ENCODE measurements at places on chromosomes 16 and 17. TPM values are rescaled to one million over a fixed set of nuclear protein-coding genes. Genes with fewer than 3 reads are reported as not detected.
A peak's percentile ranks its signal among the peaks of the same experiment; 100 is the strongest.

GRCh38 chr17:72064606-72065193 lies 56.1 kb upstream of the SOX9 start:
- no peak for DNase-seq

DNA sequence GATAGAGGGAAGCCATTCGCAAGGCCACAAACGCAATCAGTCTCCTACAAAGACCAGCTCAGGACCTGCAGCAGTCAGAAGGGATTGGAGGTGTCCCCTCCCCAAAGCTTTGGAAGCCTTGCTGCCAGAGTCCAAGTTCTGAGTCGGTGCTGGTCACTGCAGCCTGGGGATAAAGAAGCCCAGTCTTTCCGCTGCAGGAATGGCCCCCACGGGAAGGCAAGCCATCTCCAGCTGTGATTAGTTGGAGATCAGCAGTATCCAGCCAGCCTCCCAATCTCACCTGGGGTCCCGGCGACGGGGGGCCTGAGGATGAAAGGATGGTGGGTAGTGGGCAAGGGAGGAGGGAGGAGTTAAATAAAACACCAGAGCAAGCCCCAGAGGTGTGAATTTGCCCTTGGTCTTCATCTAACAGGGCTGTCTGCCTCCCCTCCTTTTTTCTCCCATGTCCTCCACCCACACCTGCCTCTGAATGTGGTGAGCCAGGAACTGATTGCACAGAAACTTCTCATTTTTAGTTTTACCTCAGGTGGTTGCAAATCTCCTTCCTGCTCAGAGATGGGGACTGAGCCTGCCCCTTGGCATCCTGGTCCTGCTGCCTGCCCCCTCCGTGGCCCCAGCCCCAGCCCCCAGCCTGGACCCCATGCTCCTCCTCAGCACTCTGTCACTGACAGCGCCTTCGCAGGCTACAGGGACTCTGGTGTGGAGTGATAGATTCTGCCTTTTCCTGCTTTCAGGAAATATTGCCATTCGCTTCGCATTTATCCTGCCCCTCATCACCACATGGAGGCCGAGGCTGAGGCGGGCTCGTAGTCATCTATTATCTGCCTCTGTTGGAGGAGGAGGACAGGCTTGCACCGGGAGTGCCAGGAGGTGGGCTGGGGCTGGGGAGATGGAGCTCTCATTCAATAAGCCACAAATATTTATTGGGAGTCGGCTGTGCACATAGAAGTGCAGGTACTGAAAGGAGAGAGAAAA lies 262.9 kb upstream of the SDK2 start:
- peak; percentile 53 for DNase-seq

- DNase-seq: no peak
These were observed 59.8 kb downstream of the MRM1 start for GRCh38 chr17:36661047-36661666.

- DNase-seq: no peak
These were observed 510.2 kb downstream of the CDH13 start for GRCh38 chr16:83136924-83137323.

- no peak for DNase-seq
These were observed 55.6 kb upstream of the LRRC37A3 start for GRCh38 chr17:64974750-64975317.

DNA sequence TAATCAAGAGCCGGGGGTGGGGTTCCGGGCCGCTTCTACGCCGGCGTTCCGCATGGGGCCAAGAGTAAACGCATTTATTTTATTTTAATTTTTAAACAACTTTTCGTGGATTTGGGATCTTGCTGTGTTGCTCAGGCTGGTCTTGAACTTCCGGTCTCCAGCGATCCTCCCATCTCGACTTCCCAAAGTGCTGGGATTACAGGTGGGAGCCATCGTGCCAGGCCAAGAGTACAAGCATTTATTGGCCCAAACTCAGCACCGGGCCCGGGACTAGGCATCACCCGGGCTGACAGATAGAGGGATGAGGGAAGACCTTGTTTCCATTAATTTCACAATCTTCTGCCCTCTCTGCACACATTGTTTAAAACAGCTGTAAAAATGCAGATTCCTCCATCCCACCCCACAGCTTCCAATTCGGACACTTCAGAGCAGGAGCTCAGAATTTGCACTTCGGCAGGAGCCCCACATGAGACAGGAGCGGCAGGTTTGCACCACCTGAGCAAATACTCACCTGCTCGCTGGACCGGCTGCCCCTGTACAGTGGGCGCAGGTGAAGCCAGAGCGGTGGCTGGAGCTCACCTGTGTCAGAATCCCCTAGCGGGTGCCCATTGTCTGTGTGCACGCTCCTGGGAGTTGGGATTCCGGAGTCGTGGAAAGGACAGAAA lies 663 bp upstream of the GINS2 start:
- no peak for DNase-seq

GRCh38 chr17:77887464-77888241 lies 70.8 kb upstream of the TNRC6C start:
- DNase-seq: no peak

- no peak for DNase-seq
These were observed 2.4 kb upstream of the CISD3 start for GRCh38 chr17:38727736-38728135.

GRCh38 chr17:66337268-66337667 lies 34.9 kb downstream of the PRKCA start:
- DNase-seq: no peak

GRCh38 chr17:66472123-66472522 lies 169.7 kb downstream of the PRKCA start:
- DNase-seq: no peak

DNA sequence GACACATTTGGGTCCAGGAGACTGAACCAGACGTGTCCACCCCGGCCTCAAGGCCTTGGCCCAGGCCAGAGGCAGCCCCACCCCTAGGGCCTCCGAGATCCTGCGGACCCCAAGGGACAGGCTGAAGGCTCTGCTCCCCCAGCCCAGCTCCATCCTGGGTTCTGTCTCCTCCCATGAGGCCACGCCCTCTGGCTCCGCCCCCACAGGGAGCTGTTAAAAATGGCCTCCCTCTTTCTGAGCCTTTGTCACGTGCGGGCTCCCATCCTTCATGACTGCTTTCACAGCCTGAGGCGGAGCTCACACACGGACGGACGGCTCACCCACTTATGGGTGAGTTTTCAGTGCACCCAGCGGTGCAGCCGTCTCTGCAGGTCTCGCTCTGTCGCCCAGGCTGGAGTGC lies 6.5 kb upstream of the CACNA1H start:
- DNase-seq: no peak

DNA sequence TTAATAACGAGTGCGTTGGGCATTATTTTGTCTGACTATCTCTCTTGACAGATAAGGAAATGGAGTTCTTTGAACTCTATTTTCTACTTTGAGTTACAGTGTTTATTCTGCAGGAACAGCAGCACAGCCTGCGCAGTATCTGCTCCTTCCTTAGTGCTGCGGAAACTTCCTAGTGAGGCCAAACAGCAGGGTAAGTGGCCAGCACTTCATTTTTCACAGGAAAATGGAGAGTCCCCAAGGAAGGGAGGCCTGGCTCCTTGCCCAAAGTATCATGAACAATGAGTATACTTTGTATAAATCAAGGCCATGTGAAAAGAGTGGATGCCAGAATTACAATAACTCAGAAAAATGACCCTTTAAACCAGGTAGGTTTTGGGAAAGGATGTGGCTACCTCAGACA lies 140.6 kb downstream of the VPS53 start:
- no peak for DNase-seq

- no peak for DNase-seq
These were observed 24.0 kb downstream of the METRNL start for GRCh38 chr17:83103200-83103942.

GRCh38 chr17:27770877-27771276 lies 29.5 kb downstream of the NOS2 start:
- DNase-seq: no peak

- DNase-seq: peak; percentile 18
These were observed 15.0 kb downstream of the NSMCE1 start for GRCh38 chr16:27253526-27253930.

DNA sequence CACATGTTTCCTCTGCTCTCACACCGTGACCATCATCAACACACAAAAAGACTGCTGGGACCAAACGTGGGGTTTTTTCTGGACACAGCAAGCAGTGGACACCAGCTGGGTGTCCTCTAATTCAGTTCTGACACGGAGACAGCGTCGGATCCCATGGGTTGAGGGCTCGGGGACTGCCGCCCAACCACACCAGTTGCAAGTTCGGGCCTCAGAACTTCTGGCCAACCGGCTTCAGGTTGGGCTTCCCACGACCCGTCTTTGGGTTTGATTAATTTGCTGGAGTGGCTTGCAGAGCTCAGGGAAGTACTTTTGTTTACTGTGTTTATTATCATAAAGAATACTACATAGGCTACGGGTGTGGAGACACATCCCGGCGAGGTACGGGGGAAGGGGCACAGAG lies 97.8 kb downstream of the BANP start:
- no peak for DNase-seq

The AGRP gene
- not detected for total RNA-seq

The RNU2-1 gene
- 3,940 TPM for total RNA-seq

The HSPB9 gene
- total RNA-seq: not detected

The TBX21 gene
- not detected for total RNA-seq

The GNAO1 gene
- total RNA-seq: 20.1 TPM

The ZFP3 gene
- total RNA-seq: 0.53 TPM

Measured in type B pancreatic cell (in vitro differentiated cells).